ENCODE measurements at places on chromosomes 16 and 17. TPM values are rescaled to one million over a fixed set of nuclear protein-coding genes. Genes with fewer than 3 reads are reported as not detected.

CACNG5 gene
- total RNA-seq: not detected

C17orf67 gene
- total RNA-seq: 4.3 TPM

HOXB4 gene
- total RNA-seq: 0.16 TPM

KRTAP17-1 gene
- total RNA-seq: not detected

SLC16A5 gene
- 9.2 TPM for total RNA-seq
